Thoracic aorta (tissue), 2 donors: ENCODE measurements at places on chromosomes 16 and 17.

GRCh38 chr17:44916781-44917241, 1.5 kb upstream of the GFAP start:
- H3K4me3 ChIP-seq, result no peak overlapping the region
- peak overlapping the region; percentile 75 for H3K27ac ChIP-seq
- no peaks in the 10 kb centered on the region for H3K27me3 ChIP-seq
- no peaks in the 10 kb centered on the region for H3K36me3 ChIP-seq
- peaks cover 42% of the 10 kb centered on the region for H3K4me1 ChIP-seq
- DNase-seq, result peak; percentile 19

DNA sequence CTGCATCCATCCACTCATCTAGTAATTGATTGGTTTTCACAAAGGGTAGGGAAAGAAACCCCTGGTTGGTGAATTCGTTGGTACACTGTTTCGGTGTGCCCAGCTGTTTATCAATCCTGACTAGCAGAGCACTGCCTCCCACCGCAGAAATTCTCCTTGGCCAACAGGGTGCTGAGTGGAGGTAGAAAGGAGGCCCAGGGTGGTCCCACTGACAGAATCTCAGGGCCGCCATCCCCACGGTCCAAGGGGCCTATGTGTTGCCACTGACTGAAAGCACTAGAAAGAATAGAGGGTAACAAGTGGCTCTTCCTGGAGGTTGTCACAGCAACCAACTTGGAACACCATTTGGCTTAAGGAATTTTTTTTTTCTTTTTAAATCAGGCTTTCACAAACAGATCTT, 8.4 kb upstream of the RCVRN start:
- no peak for DNase-seq
- no peaks in the 10 kb centered on the region for H3K36me3 ChIP-seq
- H3K4me1 ChIP-seq, result no peaks in the 10 kb centered on the region
- H3K27ac ChIP-seq, result no peak overlapping the region
- H3K4me3 ChIP-seq, result no peak overlapping the region

DNA sequence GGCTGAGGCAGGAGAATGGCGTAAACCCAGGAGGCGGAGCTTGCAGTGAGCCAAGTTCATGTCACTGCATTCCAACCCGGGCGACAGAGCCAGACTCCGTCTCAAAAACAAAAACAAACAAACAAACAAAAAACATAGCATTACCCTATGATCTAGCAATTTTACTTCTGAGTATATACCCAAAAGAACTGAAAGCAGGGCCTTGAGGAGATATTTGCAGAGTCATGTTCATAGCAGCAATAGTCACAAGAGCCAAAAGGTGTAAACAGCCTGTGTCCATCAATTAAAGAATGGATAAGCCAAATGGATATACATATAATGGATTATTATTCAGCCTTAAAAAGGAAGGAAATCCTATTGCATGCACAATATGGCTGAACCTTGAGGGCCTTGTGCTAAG, 63.1 kb downstream of the TOM1L2 start:
- no peaks in the 10 kb centered on the region for H3K36me3 ChIP-seq
- H3K4me3 ChIP-seq, result no peak overlapping the region
- H3K27me3 ChIP-seq, result no peaks in the 10 kb centered on the region

DNA sequence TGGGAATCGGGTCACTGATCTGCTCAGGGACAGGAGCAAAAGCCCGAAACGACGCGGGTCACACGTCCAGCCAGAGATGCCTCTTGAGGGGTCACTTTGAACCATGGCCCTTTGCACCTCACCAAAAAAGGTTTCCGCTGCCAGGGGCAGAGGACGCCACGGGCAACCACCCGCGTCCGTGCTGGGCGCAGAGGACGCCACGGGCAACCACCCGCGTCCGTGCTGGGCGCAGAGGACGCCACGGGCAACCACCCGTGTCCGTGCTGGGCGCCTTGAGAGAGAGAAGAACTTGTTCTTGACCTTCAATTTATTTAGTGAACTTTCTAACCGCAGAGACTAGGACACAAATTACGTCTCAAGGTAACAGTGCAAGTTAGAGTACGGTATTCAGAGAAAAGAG, 35.5 kb downstream of the TIMM22 start:
- H3K4me1 ChIP-seq, result peaks cover 20% of the 10 kb centered on the region
- no peaks in the 10 kb centered on the region for H3K27me3 ChIP-seq

GRCh38 chr16:72989579-72990551, 58.1 kb downstream of the ZFHX3 start:
- H3K4me1 ChIP-seq, result peaks cover 96% of the 10 kb centered on the region
- no peaks in the 10 kb centered on the region for H3K27me3 ChIP-seq
- DNase-seq, result peak; percentile 73
- H3K4me3 ChIP-seq, result peak overlapping the region; percentile 51

DNA sequence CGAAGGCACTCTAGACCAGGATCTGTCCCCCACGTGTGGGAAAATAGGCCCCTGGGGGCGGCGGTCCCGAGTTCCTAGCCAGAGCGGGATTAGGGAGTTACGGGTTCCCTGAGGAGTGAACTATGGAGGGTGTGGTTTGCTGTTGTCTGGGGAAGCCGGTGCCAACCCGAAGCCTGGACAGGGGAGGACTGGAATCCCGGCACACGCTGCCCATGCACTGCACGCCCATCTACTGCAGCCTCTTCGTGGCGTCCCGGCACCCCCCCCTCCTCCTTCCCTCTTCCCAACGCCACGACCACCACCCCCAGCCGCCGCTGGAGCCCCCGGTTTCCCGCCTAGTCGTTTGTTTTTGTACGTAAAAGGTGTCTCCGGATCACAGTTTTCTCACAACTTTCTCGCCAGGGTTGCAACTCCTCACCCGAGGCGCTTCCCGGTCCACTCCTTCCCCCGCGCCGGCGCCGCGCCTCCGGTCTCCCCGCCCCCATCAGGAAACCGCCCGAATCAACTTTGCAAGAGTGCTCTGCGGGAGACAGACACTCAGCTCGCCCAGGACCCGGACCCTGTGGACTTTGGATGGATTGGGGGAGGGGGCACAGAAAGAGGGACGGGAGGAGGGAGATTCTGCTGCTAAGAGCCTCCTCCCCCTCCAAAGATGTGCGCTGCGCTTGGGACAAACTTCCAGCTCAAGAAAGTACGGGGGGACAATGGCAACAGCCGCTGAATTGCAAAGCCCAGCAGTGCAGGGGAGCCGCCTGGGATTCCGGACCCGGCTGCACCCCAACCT, 1.4 kb upstream of the LHX1 start:
- H3K4me3 ChIP-seq, result peak overlapping the region; percentile 38
- peaks cover 86% of the 10 kb centered on the region for H3K27me3 ChIP-seq
- no peaks in the 10 kb centered on the region for H3K36me3 ChIP-seq
- H3K4me1 ChIP-seq, result peaks cover 71% of the 10 kb centered on the region
- DNase-seq, result no peak

- H3K4me1 ChIP-seq, result peaks cover 3% of the 10 kb centered on the region
- no peaks in the 10 kb centered on the region for H3K27me3 ChIP-seq
- no peak overlapping the region for H3K27ac ChIP-seq
- H3K36me3 ChIP-seq, result no peaks in the 10 kb centered on the region
- DNase-seq, result no peak
Measured at GRCh38 chr17:4840893-4841242, 7.7 kb downstream of the MINK1 start.

DNA sequence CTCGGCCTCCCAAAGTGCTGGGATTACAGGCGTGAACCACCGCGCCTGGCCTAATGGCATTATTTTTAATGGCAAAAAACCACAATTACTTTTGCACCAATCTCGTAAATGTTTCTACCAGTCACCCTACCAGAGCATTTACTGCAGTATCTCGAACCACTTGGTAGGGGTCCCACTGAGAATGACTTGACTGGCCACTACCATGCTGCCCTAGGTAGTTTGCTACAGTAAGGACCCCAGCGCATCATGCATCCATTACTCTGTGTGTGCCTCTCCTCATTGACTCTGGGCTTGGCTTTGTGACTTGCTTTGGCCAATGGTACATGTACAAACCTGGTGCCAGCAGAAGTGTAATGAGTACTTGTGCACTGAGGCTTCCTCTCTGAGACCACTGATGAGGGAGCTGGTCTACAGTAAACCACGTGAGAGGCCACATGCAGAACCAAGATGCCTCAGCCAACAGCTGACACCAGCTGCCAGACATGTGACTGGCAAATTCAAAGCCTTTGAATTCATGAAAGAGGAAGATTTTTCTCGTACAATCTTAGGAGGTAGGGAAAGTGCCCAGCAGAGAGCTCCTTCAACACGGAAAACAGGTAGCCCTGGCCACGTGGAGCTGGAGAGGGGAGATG, 421.7 kb upstream of the C16orf82 start:
- H3K4me3 ChIP-seq, result no peak overlapping the region
- H3K27me3 ChIP-seq, result no peaks in the 10 kb centered on the region
- DNase-seq, result no peak

GRCh38 chr17:4833941-4834680, 971 bp downstream of the MINK1 start:
- H3K27me3 ChIP-seq, result no peaks in the 10 kb centered on the region
- H3K36me3 ChIP-seq, result no peaks in the 10 kb centered on the region

DNA sequence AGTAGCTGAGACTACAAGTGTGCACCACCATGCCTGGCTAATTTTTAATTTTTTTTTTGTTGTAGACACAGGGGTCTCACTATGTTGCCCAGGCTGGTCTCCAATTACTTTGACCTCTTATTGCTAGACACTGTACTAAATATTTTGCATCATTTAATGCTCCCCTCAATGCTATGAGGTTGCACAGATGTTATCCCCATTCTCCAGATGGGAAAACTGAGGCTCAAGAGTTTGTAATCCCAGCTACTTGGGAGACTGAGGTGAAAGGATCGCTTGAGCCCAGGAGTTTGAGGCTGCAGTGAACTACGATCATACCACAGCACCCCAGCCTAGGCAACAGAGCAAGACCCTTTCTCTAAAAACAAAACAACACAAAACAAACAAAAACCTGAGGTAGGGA, 443.3 kb upstream of the C16orf82 start:
- no peaks in the 10 kb centered on the region for H3K4me1 ChIP-seq
- H3K27me3 ChIP-seq, result no peaks in the 10 kb centered on the region
- H3K4me3 ChIP-seq, result no peak overlapping the region
- DNase-seq, result no peak
- no peaks in the 10 kb centered on the region for H3K36me3 ChIP-seq

DNA sequence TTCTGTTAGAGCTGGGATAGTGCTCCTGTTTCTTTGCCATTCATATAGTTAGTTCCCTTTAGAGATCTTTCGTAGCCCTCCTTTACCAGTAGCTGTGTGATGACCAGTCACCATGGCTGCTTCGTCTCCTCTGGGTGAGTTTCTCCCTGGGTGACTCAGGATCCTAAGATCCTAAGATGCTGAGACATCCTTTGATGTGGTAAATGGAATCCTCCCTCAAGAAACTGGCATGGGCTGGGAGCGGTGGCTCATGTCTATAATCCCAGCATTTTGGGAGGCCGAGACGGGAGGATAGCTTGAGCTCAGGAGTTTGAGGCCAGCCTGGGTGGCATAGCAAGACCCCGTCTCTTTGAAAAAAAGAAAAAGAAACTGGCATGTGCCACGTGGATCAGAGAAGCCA, 5.9 kb downstream of the PHAF1 start:
- peaks cover 9% of the 10 kb centered on the region for H3K4me1 ChIP-seq
- no peak overlapping the region for H3K27ac ChIP-seq
- H3K4me3 ChIP-seq, result no peak overlapping the region
- no peak for DNase-seq

- H3K27ac ChIP-seq, result no peak overlapping the region
- H3K4me3 ChIP-seq, result no peak overlapping the region
- H3K4me1 ChIP-seq, result no peaks in the 10 kb centered on the region
- H3K27me3 ChIP-seq, result no peaks in the 10 kb centered on the region
- H3K36me3 ChIP-seq, result no peaks in the 10 kb centered on the region
- DNase-seq, result no peak
Measured at GRCh38 chr16:12009462-12009861, 32.9 kb downstream of the SNX29 start.
